ENCODE measurements at places on chromosomes 3 and 15.

DNA sequence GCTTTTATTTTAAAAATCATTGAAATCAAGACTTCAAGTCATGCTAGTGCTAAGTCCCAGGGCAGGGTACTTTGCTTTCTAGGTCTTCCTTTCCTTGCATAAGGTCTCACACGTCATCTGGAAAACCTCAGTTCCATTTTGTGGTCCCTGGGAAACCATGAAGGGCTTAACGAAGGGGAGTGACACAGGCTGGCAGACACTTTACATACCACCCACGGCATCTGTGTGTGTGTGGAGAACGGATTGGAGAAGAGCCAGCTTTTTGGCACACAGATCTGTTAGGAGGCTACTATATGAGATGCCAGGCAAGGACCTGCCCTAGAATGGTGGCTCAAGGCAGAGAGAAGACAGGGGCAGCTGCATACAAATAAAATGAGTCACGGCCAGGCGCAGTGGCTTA, 107.5 kb upstream of the NSMCE3 start:
- DNase-seq: no peak

DNA sequence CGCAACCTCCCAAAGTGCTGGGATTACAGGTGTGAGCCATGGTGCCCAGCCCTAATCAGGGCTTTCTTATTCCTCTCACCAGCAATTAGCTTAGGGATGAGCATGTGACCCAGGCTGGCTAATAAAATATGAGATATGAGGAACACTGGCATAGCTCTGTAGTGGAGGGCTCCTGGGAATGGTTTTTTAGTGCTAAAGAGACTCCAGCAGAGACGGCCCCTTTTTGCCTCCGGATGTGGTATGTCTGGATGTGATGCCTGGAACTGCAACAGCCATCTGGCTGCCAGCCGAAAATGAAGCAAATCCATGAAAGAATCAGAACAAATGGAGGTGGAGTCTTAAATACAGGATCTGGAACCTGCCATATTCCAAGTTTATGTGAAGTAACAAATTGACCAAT, 69.1 kb upstream of the MAGI1 start:
- DNase-seq: no peak

GRCh38 chr3:99545941-99546580, 92.3 kb upstream of the COL8A1 start:
- no peak for DNase-seq

- no peak for DNase-seq
Measured at GRCh38 chr3:157585386-157585785, 82.2 kb upstream of the VEPH1 start.

GRCh38 chr3:165754219-165755007, 82.8 kb downstream of the BCHE start:
- no peak for DNase-seq
